ENCODE measurements at places on chromosomes 7 and 10.

GRCh38 chr10:124541076-124541903 is 79.7 kb downstream of the LHPP start:
- DNase-seq, result no peak

DNA sequence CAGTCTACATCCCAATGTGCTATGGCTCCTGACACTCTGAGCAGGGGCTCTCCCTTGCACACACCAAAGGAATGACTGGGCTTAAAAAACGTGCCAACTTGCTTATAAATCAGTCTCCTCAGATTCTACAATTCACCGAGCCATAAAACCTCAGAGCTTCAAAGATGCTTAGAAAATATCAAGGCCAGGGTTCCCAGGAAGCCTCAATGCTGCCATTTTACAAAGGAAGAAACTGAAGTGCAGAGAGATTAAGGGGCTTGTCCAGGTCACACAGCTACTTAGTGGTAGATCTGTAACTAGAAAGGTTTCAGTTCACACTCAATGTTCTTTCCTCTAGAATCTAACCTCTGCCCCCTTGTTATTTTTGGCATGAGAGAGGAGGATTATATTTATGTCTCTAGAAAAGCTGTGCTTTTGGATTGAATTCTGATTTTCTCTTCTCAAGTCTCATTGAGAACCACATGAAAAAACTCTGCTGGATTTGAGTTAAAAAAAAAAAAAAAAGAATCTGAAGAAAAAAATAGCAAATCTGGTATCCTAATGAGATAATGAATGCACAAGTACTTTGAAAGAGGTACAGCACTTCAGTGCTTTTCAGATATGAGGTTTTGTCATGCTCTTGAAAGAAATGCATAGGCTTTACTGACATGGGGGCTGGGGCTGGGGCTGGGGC is 22.3 kb upstream of the TSPAN33 start:
- DNase-seq, result no peak

DNA sequence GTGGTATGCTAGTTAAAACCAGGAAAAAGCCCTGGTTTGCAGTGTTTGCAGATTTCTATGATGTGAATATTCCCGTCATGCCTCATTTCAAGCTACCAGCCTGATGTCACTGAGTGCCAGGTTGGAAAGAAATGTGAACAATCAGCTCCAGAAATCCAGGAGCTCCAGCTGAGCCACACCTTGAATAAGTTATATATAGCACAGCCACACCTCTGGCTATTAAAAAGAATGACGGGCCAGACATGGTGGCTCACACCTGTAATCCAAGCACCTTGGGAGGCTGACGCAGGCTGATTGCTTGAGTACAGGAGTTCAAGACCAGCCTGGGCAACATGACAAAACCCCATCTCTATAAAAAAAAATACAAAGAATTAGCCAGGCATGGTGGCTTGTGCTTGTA is 18.7 kb upstream of the SLF2 start:
- DNase-seq, result no peak

DNA sequence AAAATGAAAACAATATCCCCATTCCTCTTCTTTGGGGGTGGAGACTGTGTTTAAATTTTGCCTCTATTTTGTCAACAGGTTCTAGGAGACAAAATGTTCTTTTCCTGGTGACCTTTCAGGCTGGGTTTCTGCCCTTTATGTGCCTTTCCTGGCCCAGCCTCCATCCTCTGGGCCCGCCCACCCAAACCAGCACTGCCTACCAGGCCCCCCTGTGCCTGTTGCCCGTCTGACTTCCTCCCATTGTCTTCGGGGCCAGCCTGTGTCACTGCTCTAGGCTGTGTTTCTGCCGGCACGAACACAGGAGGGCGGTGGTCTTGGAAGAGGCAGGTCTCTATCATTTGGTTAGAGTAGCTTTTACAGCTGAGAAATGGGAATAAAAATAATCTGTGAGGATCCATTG is 13.9 kb downstream of the TSPAN14 start:
- DNase-seq, result peak; percentile 49

- no peak for DNase-seq
Observed at GRCh38 chr10:131993275-131993674, 11.6 kb upstream of the BNIP3 start.

GRCh38 chr7:146346096-146346495 is 229.5 kb downstream of the CNTNAP2 start:
- DNase-seq, result no peak

- no peak for DNase-seq
Observed at GRCh38 chr7:139845443-139845805, 16.4 kb downstream of the TBXAS1 start.

GRCh38 chr10:69239136-69239535 is 19.0 kb downstream of the HKDC1 start:
- no peak for DNase-seq

DNA sequence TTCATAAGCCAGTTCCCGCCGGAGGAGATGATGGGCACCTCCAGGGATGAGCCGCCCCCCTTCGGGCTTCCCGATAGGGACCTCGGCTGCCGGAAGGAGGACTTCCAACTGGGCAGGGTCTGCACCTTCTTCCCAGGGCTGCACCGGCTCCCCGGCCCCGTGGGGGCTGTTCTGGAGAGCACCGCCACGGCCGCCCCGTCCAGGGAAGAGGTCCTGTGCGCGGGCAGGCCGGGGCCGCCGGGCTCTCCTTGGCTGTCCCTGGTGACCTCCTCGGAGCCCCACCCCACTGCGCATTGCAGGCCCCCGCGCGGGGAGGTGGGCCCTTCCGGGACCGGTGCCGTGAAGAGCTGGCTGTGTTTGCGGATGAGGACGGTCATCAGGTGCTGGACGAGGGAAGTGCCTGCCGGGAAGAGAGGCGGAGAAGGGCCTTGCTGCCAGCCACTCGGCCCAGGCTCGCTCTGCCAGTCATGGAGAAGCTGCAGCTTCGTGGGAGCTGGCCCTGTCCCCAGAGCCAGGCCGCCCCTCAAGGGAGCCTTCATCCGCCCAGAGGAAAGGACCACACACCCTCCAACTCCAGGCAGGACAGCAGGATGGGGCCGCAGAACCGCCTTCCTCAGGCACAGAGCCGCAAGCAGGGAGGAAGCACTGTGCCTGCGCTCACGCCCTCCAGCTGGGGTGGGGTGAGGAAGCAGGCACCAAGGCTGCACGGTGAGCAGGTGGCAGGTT is 144.4 kb downstream of the MAPK8 start:
- no peak for DNase-seq

- no peak for DNase-seq
Observed at GRCh38 chr7:155864271-155864985, 52.2 kb upstream of the SHH start.

GRCh38 chr7:84013616-84014240 is 180.9 kb downstream of the SEMA3A start:
- DNase-seq, result no peak

GRCh38 chr7:100720671-100721504 is 620 bp downstream of the EPO start:
- no peak for DNase-seq

DNA sequence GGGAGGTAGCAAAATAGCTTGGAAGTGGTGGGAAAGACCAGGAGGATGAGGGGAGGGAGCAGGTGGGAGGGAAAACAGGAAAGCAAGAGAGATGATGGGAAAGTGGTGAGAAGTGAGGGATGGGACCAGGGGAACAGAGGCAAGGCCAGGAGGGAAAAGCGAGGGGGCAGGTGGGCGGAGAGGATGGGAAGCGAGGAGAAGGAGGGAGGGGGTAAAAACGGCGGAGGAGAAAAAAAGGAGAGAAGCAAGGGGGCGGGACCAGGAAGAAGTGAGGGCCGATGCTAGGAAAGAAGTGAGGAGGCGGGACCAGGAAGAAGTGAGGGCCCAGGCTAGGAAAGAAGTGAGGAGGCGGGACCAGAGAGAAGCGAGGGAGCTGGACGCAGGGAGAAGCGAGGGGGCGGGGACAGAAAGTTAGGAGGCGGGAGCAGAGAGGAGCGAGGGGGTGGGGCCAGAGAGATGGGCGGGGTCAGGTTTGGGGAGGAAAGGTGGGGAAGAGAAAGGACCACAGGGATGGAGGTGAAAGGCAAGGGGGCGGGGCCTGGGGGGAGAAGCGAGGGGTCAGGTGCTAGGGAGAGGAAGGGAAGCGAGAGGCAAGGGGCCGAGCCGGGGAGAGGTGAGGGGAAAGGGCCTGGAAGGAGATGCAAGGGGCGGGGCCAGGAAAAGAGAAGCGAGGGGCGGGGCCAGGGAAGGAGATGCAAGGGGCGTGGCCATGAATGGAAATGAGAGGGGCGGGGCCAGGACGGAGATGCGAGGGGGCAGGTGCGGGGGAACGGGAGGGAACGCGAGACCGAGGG is 984 bp downstream of the SMURF1 start:
- DNase-seq, result peak; percentile 94

GRCh38 chr7:2929321-2930201 is 85.5 kb upstream of the GNA12 start:
- no peak for DNase-seq

GRCh38 chr10:3532644-3533043 is 252.4 kb downstream of the KLF6 start:
- no peak for DNase-seq

- DNase-seq, result no peak
Observed at GRCh38 chr10:21724020-21724589, 190.1 kb downstream of the MLLT10 start.

DNA sequence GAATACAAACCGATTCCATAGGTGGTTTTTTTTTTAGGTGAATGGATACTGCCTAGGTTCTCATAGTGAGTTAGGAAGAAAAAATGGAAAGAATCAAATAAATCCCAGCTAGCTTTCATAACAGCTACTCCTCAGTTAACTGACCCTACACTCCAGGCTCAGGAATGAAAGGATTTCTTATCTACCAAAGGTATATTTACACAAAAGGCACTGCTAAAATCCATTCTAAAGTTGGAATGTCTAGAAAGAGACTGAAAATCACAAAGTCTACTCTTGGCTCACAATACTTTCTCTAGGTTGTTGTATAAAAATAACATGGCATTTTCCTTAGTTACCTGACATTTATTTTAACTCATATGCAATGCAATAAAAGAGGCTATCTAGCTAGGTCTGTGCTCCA is 375.2 kb downstream of the MAGI2 start:
- DNase-seq, result no peak

GRCh38 chr10:25441270-25441669 is 266.5 kb downstream of the GPR158 start:
- no peak for DNase-seq

DNA sequence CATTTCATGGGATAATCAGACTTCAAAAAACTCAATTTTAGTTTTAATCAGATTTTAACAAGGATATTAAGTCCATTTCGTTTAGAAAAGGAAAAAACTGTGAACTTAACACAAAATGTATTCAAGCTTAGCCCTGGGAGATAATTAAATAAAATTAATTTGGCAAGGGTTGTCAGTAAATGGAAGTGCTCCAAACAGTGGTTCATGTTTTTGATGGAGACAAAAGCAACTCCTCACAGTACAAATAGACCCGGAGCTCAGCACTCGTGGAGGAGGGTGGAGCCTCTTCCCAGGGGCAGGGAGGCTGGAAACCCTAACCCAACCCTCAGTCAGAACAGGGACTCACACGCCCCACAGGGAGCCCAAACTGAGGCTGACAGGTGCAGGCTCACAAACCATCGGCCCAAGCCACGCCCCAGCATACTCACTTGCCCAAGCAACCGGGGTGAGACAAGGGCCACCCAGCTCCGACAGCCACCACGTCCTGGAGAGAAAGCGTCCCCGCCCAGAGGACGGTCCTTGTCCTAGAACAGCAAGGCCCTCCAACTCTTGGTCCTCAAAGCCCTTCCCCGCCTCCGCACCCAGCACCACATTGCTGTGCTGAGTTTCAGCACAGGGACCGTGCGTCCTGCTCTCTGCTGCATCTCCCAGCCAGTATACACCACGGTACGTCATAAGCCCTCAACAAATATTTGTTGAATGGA is 39.8 kb downstream of the MAD1L1 start:
- no peak for DNase-seq

DNA sequence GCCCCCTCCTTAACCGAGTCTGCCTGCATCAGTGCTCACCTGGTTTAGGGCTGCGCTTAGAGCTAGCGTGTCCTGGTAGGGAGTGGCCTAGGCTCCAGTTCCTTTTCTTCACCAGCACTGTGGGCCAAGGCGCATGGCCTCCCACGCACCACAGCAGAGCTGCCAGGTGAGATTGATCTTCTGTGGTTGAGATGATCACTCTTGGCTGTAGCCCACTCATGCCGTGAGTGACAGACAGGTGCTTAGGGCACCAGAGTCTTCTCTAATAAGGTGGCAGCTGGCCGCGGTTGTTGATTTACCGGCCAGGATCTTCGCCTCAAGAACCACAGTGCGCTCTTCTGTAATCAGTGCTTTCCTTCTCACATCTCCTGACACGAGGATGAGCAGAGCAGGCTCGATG is 157.2 kb upstream of the INSYN2A start:
- no peak for DNase-seq

DNA sequence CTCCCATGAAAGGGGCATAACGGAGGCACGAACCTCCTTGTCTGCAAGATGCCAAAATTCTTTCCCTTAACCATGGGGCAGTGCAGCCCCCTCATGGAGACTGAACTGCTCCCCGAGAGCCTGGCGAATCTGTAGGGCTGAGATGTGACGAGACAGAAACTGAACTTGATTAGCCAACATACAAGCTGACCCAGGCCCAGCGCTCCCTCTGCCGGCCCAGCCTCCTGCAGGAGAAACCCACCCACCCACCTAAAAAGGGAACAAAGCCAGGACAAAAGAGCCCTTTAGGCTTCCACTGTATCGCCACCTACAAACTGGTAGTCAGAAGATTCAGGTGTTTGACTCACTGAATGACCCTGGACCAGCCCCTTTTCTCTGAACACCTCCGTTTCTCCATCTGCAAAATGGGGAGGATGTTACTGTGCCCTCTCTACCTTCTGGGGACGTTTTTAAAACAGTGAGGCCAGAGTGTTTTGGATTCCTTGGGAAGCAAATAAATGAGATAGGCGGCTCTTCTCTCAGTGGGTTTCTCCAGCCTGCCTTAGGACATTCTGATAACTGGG is 58.4 kb downstream of the C10orf105 start:
- no peak for DNase-seq

DNA sequence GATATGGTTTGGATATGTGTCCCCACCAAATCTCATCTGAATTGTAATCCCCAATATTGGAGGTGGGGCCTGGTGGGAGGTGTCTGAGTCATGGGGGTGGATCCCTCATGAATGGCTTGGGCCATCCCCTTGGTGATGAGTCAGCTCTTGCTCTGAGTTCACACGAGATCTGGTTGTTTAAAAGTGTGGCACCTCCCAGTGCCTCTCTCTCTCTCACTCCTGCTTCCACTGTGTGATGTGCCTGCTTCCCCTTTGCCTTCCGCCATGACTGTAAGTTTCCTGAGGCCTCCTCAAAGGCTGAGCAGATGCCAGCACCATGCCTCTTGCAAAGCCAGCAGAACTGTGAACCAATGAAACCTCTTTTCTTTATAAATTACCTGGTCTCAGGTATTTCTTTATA is 4.8 kb upstream of the GCK start:
- no peak for DNase-seq

DNA sequence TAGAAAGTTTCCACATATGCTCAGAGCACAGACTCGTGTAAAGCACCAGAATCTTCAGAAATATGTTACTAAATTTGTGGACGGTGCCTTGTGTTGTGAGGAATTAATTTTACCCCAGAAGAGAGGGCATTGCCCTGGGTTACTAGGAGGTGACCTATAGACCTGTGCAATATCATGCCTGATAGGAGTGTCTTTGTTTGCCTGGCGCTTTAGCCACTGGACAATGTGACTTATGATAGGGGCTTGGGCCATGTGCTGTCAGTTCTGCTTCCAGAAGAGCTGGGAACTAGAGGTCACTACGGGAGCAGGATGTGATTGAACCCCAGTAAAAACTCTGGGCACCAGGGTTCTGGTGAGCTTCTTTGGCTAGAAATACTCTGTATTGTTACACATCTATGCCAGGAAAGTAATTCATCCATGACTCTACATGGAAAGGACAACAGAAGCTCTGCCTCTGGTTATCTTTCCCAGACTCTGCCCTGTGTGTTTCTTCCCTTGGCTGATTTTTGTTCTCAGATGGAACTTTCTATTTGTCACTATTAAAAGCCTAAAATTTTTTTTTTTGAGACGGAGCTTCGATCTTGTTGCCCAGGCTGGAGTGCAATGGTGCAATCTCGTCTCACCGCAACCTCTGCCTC is 75.5 kb downstream of the SIRT1 start:
- no peak for DNase-seq
